KBM-7 (cell line): ENCODE measurements at places on chromosomes 11 and 22.

- DNase-seq: no peak
These were observed 44.2 kb downstream of the MRE11 start for GRCh38 chr11:94449437-94449836.

GRCh38 chr11:119206511-119207414 lies 624 bp downstream of the CBL start:
- peak; percentile 57 for DNase-seq

DNA sequence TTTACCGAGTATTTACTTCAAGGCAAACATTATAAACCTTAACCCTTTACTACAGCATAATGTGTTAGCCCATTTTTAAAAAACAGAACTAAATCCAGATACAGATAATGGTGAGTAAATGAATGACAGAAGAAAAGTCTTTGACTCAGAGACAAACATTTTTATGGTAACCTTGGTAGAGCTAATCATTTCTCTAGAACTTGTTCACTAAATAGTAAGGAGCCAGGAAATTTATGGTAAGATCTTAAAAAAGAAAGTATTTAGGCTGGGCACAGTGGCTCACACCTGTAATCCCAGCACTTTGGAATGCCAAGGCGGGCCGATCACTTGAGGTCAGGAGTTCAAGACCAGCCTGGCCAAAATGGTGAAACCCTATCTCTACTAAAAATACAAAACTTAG lies 11.5 kb upstream of the FUT4 start:
- no peak for DNase-seq

DNA sequence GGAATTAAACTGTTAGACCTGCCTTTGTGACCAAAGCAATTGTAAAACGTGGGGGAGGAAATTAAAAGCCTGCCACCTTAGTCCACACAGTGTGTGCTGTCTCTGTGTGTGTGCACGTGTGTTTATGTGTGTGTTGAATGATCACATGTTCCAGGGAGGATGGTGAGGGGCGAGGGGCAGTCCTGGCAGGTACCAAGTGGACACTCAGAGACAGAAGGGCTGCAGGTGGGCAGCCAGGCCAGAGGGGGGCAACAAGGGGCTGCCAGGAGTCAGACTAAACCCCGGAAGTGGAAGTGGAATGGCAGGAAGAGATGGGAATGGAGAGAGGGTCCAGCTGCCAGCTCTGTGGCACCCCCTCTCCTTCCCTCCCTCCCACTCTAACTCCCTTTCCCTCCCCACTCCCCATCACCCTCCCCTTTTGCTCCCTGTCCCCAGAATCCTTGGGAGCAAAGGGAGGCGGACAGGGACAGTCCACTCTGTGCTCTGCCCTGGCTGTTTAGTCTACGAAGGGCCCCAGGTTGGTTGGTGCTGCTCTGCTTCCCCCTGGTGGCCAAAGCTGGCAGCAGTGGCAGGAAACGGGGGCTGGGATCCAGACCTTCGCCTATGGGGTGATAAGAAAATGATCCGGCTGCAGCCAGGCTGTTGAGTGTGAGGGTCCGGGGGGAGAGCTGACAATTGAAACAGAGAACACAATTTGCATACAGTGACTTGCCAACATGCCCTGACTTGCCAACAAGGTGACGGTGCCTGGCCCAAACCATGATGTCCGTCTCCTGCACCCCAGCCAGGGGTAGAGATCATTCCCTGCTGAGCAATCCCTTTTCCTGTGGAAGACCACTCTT lies 24.4 kb downstream of the P2RY2 start:
- DNase-seq: peak; percentile 93
